ENCODE measurements at places on chromosomes 2 and 18. TPM values are rescaled to one million over a fixed set of nuclear protein-coding genes. Genes with fewer than 3 reads are reported as not detected.

GRCh38 chr2:144438801-144439631 lies 80.9 kb downstream of the ZEB2 start:
- no peak for DNase-seq

GRCh38 chr2:67876176-67876575 lies 186.6 kb downstream of the C1D start:
- DNase-seq: no peak

DNA sequence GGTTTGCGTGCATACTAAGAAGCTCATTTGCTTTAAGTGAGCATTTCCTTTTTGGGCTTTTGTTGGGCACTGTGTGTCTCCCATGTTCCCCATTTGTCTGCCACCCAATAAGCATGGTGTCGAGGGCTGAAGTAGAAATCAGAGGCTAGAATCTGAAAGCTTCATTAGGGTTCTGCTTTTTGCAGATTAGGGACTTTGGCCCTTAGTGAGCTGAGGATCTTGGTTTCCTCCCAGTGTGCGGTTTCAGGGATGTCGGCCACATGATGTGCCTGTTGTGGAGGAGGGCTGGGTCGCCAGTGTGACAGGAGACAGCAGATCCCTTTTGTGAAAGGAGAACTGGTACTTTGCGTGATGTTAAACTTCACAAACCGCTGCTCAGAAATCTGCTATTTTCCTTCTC lies 41.1 kb downstream of the PLEKHB2 start:
- no peak for DNase-seq

DNA sequence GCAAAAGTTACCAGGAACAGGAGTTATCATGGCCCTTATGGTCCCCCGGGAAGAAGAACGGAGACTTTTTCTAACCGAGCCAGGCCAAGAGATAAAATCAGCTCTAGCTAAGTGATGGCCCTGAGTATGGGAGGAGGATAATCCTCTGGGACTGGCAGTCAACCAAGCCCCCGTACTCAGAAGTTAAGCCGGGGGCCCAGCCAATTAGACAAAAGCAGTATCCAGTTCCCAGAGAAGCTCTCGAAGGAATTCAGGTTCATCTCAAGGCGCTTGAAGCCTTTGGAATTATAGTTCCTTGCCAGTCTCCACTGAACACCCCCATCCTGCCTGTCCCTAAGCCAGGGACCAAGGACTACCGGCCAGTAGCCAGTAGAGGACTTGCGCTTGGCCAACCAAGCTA lies 365.3 kb upstream of the TCF4 start:
- DNase-seq: no peak

- DNase-seq: no peak
These were observed 164.9 kb upstream of the SERTAD2 start for GRCh38 chr2:64818664-64819060.

GRCh38 chr2:230335461-230335863 lies 8.5 kb downstream of the SP140L start:
- DNase-seq: no peak

- no peak for DNase-seq
These were observed 2.3 kb upstream of the GATA6 start for GRCh38 chr18:22167091-22167470.

DNA sequence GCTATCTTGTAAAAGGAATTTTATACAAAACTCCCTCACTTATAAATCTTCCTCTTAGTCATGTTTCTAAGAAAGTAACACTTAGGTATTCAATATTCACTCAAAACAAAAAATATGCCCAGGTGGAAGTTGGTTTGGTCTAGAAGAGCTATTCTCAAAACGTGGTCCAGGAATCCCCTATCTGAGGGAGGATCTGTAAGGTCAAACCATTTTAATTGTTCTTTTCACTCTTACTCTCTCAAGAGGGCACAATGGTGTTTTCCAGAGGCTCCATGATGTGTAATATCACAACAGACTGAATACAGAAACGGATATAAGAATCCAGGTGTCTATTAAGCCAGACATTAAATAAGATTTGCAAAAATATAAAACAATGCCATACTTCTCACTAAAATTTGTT lies 9.9 kb downstream of the MOB1A start:
- DNase-seq: no peak

DNA sequence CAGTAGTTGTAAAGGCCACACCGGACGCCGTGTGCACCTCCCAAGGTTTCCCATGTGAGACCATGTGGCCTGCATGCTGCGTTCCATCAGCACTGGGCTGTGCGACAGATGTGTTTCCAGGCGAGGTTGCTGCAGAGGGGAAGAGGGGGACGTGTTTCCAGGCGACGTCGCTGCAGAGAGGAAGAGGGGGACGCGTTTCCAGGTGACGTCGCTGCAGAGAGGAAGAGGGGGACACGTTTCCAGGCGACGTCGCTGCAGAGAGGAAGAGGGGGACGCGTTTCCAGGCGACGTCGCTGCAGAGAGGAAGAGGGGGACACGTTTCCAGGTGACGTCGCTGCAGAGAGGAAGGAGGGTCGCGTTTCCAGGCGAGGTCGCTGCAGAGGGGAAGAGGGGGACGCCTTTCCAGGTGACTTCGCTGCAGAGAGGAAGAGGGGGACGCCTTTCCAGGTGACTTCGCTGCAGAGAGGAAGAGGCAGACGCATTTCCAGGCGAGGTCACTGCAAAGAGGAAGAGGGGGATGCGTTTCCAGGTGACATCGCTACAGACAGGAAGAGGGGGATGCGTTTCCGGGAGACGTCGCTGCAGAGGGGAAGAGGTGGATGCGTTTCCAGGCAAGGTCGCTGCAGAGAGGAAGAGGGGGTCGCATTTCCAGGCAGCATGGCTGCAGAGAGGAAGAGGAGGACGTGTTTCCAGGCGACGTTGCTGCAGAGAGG lies 24.5 kb downstream of the NFATC1 start:
- DNase-seq: no peak

DNA sequence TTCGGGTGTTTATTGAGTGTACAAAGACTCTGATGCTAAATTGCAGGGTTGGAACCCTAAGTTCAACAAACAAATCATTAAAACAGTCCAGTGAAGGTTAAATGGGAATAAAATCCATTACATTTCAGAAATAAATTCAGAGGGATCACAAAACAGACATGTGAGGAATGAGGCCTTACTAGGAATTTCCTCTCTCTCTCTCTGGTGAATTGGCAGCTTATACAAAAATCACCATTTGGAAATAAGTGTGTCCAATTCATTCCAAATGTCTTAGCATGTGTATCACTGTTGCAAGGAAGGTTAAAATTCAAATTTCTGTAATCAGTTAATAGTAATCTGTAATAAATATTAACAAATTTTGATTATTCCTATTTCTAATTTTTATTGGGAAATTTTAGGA lies 228.6 kb upstream of the PXDN start:
- DNase-seq: no peak

GRCh38 chr2:218001629-218002028 lies 1.2 kb downstream of the TNS1 start:
- no peak for DNase-seq

DNA sequence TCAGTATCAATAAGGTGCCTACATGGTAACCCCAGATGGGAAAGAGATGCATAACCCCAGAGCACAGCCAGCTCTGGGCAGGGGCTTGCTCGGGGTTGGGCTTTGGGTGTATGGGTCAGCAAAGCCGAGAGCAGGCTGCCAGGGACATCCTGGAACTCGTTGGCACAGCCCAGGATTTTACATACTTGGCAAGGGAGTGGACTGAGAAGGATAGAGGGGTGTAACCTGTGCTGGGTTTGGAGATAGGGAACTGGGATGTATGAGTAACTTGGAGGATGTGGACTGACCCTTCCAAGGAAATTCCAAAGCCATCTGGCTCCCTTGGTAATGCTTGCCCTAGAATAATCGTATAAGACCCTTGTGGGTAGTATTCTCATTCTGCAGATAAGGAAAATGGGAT lies 44.2 kb downstream of the GPR39 start:
- no peak for DNase-seq

DNA sequence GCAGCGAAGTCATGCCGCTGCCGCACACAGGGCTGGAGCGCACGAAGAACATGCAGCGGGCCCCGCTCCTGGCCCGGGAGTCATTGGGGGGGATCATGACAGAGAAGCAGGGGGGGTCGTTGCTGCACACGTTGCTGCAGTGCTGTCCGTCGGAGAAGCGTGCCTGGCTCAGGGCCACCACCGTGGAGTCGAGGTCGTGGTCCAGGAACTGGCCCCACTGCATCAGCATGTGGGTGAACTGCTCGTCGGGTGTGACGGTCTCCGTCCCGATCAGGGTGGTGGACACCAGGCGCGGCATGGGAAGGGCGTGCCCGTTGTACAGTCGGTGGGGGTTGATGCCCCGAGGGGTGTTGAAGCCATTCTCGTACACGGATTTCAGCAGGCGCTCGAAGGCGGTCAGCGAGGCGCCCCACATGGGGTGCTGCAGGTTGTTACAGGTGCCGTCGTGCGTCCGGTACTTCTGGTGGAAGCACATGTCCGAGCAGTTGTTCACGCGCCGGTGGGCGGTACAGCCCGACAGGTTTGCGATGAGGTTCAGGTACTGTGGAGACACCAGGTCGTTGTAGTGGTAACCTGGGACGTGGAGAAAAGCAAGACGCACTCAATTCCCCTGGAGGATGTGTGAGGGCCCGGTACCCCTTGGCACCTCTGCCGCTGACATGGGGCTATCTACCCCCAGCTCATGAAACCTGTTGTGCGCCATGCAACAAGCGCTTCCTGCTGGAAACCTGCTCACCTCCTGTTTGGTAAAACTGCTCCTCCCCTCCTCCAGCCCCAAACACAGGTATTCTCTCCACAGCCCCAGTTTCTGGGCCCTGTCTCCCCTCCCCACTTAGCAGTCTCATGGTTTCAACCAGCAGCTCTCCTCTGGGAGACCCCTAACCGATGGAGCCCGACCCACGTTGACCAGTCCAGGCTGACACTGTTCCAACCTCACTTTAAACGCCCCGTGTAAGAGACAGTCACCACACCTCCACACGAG lies 94.9 kb downstream of the PXDN start:
- DNase-seq: no peak

GRCh38 chr2:174590928-174591648 lies 6.5 kb downstream of the WIPF1 start:
- DNase-seq: no peak

DNA sequence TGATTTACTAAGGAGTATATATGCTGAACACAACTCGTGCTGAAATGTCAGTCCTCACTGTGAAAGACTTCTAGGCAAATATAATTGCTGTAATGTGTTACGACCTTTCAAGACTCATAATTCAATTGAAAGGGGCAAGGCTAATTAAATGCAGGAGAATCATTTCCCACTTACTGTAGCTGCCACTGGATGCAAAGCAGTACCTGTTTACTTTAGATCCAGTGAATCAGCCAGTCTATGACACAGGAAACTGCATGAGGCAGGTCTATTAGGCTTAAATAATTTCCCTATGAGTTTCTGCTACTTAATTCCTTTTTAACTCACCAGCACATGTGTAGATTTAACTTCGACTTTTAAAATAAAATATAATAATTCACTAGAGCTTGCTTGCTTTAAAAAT lies 125.6 kb downstream of the CTNNA2 start:
- DNase-seq: no peak

The TEX44 gene
- not detected for total RNA-seq

The LCT gene
- total RNA-seq: not detected

The PARD6G gene
- total RNA-seq: 35.2 TPM

The GPR17 gene
- total RNA-seq: not detected

The SMYD1 gene
- total RNA-seq: not detected

The IL36G gene
- total RNA-seq: 223 TPM

The CHRND gene
- total RNA-seq: not detected

The CYP27C1 gene
- total RNA-seq: 4.6 TPM

The IL1A gene
- total RNA-seq: 3.3 TPM

All from esophagus squamous epithelium (tissue), 5 donors.